ENCODE measurements at places on chromosomes 13 and 19.

DNA sequence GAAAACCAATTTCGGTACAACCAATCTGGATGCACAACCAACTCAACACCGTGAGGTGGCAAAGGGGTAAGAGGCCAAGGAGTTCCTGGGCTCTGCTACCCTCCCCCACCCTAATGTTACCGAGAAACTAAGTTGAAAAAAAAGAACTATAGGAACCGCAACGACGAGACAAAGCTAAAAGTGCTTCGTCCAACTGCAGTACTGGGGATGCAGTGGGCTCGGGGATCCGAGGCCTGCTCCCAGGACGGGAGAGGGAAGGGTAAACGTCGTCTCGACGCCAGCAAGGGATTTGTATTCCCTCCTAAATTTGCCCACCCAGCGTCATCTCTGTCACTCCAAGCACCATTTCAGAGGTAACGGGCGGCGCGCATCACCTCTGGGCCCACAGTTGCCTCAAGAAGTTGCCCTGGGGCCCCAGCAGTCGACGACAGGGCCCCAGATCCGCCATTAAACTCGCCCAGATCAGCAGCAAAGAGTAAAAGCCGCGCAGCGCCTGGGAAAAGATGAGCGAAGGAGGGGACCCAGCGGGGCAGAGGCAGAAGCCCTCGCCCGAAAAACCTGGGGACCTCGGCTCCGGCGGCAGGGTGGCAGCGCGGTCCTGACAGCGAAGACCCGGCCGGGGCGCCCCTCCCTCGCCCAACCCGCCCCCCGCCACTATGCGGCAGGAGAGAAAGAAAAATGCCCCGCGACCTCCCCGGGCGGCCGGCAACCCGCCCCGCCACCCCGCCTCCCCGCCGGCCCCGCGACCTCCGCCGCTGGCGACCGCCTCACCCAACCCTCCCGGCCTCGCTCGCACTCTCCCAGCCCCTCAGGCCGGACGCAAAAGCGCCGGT is 752 bp downstream of the ZMYM5 start:
- no peak for DNase-seq

DNA sequence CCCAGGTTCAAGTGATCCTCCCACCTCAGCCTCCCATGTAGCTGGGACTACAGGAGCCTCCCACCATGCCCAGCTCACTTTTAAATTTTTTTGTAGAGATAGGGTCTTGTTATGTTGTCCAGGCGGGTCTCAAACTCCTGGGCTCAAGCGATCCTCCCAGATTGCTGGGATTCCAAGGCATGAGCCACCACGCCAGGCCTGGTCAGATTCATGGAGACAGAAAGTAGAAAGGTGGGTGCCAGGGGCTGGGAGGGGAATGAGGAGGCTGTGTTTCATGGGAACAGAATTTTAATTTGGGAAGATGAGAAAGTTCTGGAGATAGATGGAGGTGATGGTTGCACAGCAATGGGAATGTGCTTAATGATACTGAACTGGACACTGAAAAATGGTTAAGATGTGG is 22.3 kb downstream of the ARHGEF18 start:
- no peak for DNase-seq

GRCh38 chr13:114057166-114058050 is 75.0 kb downstream of the RASA3 start:
- DNase-seq: peak; percentile 25

DNA sequence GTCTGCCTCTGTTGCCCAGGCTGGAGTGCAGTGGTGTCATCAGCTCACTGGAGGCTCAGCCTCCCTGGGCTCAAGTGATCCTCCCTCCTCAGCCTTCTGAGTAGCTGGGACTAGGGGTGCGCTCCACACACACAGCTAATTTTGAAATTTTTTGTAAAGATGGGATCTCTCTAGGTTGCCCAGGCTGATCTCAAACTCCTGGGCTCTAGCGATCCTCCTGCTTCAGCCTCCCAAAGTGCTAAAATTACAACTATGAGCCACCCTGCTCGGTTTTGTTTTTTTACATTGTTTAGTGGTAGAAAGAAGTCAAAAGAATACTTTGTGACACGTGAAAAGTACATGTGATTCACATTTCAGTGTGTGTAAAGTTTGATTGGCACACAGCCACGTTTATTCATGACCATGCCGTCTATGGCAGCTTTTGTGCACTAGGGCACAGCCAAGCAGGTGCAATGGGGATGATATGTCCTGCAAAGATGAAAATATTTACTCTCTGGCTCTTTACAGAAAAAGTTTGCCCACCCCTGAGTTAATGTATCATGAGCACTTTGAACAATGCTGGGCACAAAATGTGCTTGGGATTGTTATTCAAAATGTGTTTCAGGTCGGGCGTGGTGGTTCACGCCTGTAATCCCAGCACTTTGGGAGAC is 16.2 kb upstream of the NFIC start:
- no peak for DNase-seq

GRCh38 chr19:48111280-48111679 is 663 bp upstream of the PLA2G4C start:
- DNase-seq: no peak

DNA sequence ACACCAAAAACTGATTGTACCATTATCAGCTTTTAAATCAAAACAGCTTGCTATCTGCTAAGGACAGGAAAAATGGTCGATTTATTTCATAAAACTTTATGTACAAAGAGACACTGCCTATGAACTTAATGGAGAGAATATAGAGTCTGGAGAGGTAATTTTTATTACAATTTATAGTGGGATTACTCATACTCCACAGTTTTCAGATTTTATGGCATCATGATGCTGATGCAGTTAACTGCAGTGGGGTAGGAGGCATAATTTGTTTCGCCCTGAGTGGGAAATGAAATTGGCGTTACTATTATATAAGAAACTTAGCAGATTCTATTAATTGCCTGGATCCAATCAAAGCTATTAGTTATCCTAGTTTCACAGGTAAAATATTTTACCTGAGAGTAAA is 301.4 kb downstream of the KLF12 start:
- DNase-seq: no peak

DNA sequence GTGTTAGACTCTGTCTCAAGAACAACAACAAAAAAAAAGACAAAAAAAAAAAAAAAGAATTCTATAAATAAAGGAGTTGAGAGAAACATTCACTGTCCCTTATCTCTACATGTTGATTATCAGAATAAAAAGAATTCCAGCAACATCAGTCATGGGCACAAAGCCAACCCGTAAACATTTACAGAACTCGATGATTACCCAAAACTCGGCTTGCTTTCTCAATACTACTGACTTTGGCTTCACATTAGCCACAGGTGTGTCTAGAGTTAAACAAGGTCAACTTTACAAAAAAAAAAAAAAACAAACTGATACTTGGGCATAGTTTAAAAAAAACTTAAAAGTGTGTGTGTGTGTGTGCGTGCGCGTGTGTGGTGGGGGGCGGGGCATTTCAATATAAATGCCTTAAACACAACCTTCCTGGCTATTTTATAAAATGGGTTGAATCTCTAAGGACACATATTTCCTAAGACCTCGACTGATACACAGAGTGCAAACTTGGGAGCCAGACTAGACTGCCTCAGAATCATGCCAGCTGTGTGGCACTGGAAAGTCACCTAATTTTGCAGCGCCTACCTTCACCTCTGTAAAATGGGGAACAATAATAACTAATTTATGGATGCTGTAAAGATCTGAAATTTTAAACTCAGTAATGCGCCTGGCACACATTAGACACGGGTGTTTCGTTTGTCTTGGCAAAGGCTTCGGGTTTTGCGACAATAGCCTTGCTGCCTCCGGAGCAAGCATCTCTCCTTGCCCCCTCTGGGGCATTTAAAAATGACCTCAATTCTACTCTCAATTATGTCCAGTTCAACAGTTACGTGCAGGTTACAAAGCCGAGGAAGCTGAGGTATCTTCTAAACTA is 922 bp downstream of the EBPL start:
- no peak for DNase-seq

DNA sequence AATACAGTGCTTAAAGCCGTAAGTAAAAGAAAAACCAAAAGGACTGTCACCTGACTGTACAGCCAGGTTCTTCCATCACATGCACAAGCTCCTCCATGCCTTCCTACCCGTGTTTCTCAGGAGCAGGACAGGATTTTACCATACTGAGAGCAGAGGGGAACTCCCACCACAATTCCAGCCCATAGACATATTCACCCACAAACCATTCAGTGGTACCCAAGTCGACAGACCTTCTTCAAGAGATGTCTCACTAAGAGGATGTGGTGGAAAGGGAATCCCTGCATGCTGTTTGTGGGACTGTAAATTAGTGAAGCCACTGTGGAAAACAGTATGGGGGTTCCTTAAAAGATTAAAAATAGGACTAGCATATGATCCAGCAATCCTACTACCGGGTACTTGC is 66.9 kb upstream of the DOCK9 start:
- DNase-seq: no peak

- no peak for DNase-seq
Observed at GRCh38 chr19:6817179-6817578, 44.7 kb downstream of the VAV1 start.

GRCh38 chr13:47478985-47479384 is 522.1 kb downstream of the SUCLA2 start:
- no peak for DNase-seq

- DNase-seq: no peak
Observed at GRCh38 chr13:104170980-104171555, 1104.9 kb upstream of the SLC10A2 start.

DNA sequence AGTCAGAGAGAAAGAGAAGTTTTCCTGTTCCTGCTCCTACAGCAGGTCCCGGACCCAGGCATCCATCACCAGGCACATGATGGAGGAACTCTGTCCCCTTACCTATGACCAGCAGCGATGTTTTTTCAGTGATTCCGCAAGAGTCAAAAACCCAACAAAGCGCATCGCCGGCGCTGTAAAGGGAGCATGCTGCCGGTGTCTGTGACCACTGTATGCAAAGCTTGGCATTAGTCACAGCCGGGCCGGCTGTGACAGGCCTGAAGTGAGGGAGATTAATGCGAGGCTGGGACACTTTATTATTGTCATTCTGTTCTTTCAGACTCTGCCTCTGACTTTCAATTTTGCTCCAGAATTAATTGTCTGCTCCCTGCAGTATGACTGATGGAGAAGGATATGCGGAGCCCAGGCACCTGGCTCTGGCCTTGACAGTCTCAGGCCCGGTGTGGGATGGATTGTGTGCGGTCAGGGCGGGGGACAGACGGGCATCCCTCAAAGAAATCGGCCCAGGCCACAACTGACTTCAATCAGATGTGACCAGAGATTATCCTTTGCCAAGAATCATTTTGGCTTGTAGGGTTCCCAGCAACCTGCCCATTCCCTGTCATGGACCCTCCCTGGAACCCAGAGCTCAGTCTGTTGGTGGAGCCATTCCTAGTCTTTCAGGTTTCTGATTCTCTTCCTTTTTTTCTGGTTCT is 462.0 kb upstream of the ZNF507 start:
- DNase-seq: no peak

DNA sequence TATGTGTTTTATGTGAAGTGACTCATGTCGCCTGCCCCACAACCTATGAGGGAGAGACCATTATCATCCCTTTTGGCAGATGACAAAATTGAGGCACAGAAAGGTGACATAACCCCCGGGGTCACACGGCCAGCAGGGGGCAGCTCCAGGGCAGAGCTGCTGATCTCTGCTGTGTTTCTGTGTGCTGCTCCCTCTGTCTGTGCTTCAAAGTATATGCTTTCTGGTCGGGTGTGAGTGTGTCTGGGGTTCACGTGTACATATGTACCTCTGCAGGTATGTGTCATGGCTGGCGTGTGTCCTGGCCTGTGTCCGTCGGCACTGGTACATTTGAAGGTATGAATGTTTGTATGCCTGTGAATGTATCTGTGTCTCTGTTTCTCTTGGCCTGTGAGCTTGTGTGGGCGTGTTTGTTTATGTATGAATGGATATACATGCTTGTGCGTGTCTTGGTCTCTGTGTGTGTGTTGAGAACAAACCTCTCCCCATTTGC is 7.1 kb downstream of the LIPE start:
- peak; percentile 25 for DNase-seq

GRCh38 chr19:51797480-51797879 is 2.5 kb downstream of the FPR3 start:
- DNase-seq: no peak

DNA sequence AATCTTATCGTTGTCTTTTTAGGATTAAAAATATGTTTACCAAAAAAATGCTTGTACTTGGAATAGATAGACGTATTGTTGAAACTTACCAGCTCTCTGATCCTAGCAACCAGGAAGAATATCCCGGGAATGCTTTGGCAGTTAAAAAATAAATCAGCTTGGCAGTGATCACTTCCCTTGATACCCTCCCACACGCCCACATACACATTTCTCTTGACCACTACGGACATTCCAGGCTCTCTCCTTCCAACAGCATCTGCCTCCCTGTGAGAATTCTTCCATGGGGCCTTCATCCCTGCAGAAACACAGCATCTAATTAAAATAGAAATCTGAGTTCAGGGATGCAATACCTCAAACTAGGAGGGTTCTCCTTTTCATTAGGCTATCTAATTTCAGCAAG is 57.9 kb downstream of the THSD1 start:
- no peak for DNase-seq

DNA sequence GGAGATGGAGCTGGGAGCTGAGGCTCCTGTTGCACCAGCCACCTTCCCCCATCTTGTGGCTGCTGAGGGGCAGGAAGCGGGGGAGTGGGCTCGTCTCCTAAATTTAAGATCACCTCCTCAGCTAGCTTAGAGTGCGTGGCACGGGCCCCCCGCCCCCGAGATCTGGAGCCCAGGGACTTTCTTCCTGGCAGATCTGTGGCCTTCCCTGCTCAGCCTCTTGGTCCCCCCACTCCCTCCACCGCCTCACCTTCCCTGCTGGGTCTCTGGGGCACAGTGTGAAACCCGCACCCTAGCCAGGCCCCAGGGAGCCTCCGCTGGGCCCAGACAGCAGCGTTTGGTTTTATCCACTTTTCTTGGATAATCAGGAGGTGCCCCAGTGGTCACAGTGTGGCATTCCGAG is 35.9 kb downstream of the MAU2 start:
- DNase-seq: no peak

GRCh38 chr13:74372511-74372910 is 238.3 kb upstream of the KLF12 start:
- no peak for DNase-seq

- DNase-seq: no peak
Observed at GRCh38 chr19:30153326-30154210, 211.5 kb downstream of the URI1 start.

GRCh38 chr19:19039901-19040300 is 6.5 kb downstream of the ARMC6 start:
- DNase-seq: no peak

Data from GDM1 (cell line).